Activated T-cell treated with anti-CD3 and anti-CD28 coated beads, Interleukin-2, amount 50 U/mL, for 48 hours (primary cell): ENCODE measurements at places on chromosomes 5 and 9.

- DNase-seq, result no peak
Measured at GRCh38 chr5:111602817-111603445, 90.6 kb upstream of the STARD4 start.

DNA sequence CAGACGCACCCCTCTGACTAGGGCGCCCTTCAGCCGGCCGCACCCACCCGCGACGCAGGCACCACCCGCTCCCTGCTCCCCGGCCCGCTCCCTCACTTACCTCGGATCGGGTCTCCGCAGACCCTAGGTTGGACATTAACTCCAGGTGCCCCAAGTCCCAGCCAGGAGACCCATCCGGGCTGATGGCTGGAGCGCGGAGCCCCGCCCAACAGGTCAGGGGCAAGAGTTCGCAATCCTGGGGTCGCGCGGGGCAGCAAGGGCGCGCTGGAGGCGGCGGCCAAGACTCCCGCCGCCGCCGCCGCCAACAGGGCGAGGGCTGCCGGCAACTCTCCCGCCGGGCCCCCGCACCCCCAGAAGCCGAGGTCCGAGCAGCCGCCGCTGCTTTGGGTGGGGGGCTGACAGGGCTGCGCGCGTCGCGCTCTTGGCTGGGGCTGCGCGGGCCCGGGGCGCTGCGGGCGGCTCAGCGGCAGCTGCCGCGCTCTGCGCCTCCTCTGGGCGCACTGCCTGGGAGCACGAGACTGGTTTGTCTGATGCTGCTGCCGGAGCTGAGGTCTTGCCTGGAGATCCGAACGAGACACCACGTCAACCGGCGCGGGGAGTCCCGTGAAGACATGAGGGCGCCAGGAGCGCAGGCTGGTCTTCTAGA, at the start of gene GDNF:
GDNF (minus strand) TSS at position 635 of the 646 bp plus-strand sequence. CDS start 5,245 bp downstream, outside the sequence.
- peak; percentile 27 for DNase-seq

- DNase-seq, result no peak
Measured at GRCh38 chr9:5820425-5820824, 12.5 kb downstream of the ERMP1 start.

- no peak for DNase-seq
Measured at GRCh38 chr5:128358826-128359225, 179.2 kb downstream of the FBN2 start.

DNA sequence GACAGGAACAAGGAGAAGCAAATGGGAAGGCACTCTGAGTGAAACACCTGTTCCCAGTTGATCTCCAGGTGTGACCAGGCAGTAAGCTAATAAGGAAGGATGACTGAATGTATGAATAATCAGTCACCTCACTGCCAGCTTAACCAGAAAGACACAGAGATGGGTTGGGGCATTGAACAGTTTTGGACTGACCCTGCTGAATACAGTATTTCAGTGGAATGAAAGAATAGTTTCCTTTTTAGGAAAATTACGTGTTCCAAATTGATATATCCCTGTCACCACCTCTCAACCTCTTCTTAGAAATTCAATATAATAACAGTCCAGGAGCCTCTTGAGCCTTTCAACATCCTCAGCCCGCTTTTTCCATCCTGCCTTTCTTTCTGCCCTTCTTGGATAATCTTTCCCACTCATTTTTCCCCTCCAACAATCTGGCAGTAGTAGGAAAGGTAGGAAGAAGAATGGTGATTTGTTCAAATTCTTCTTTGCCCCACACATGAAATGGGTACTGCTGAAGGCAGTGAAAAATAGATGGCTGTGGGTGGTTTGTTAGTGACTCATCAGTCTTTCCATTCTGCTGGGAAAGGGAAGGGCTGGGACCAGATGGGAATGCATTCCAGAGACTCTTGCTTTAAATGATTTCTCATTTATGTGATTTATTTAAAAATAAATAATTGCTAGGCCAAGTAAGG, 117.9 kb downstream of the ZSWIM6 start:
- DNase-seq, result no peak

- no peak for DNase-seq
Measured at GRCh38 chr9:128495296-128495695, 9.2 kb upstream of the GLE1 start.

- no peak for DNase-seq
Measured at GRCh38 chr9:105360344-105360743, 87.5 kb upstream of the FSD1L start.

GRCh38 chr5:91271999-91272398, 111.1 kb downstream of the ARRDC3 start:
- DNase-seq, result no peak
